Chondrocyte (in vitro differentiated cells): ENCODE measurements at places on chromosomes 2 and 18. TPM values are rescaled to one million over a fixed set of nuclear protein-coding genes. Genes with fewer than 3 reads are reported as not detected.
A peak's percentile ranks its signal among the peaks of the same experiment; 100 is the strongest.

GRCh38 chr2:162521871-162522650, 178.1 kb downstream of the GCA start:
- DNase-seq, result no peak
- no peaks in the 10 kb centered on the region for H3K36me3 ChIP-seq
- no peak overlapping the region for H3K4me3 ChIP-seq
- no peak overlapping the region for H3K27ac ChIP-seq
- peaks cover 8% of the 10 kb centered on the region for H3K27me3 ChIP-seq
- H3K4me1 ChIP-seq, result no peaks in the 10 kb centered on the region

- H3K4me1 ChIP-seq, result no peaks in the 10 kb centered on the region
- no peak overlapping the region for H3K27ac ChIP-seq
- H3K27me3 ChIP-seq, result peaks cover 39% of the 10 kb centered on the region
- H3K36me3 ChIP-seq, result no peaks in the 10 kb centered on the region
- no peak for DNase-seq
- no peak overlapping the region for H3K4me3 ChIP-seq
Observed at GRCh38 chr2:130762031-130762909, 6.9 kb downstream of the AMER3 start.

- peaks cover 3% of the 10 kb centered on the region for H3K4me1 ChIP-seq
- H3K4me3 ChIP-seq, result no peak overlapping the region
- no peak overlapping the region for H3K27ac ChIP-seq
- H3K36me3 ChIP-seq, result peaks cover 11% of the 10 kb centered on the region
- H3K27me3 ChIP-seq, result peaks cover 40% of the 10 kb centered on the region
Observed at GRCh38 chr2:68404164-68404563, 39.1 kb downstream of the PLEK start.

DNA sequence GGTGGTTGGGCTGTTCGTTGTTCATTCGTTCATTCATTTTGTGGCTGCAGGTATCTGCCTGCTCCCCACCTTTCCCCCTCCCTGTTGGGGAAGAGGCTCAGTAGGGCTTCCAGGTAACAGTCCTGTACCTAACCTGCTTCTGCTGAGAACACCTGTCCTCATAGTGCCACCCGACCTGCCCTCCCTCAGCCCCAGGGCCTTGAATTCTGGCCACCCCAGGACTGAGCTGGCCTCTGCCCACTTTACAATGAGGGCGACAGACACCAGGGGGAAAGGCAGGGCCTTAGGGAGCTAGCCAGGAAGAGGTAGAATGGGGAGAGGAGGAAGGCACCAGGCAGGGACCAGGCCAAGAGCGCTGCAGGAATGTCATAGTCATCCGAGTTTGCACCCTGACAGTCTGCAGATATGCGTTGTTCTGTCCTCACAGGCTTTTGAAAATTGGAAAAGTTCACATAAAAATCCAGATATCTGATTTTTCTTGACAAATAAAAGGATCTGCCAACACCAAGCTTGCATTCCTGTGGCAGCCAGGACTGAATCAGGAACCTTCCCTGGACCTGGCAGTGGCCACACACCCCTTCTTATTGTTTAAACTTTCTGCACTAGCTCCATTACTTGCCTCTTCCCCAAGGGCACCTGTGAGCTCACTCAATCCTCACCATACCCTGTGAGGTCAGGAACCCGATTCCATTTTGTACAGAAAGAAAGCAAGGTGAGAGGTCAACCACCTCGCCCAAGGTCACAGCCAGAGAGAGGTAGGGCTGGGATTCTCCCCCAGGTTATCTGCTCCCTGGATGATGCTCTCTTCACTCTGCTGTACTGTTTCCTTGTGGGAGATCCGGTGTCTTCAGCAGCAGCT, 35.3 kb upstream of the MRPL33 start:
- no peaks in the 10 kb centered on the region for H3K27me3 ChIP-seq
- H3K4me3 ChIP-seq, result no peak overlapping the region
- H3K36me3 ChIP-seq, result peaks cover 3% of the 10 kb centered on the region
- peaks cover 4% of the 10 kb centered on the region for H3K4me1 ChIP-seq
- H3K27ac ChIP-seq, result no peak overlapping the region

- H3K27ac ChIP-seq, result no peak overlapping the region
- peaks cover 11% of the 10 kb centered on the region for H3K4me1 ChIP-seq
- H3K4me3 ChIP-seq, result no peak overlapping the region
- no peaks in the 10 kb centered on the region for H3K27me3 ChIP-seq
Observed at GRCh38 chr18:43931439-43931838, 654.1 kb upstream of the SYT4 start.

GRCh38 chr2:173184031-173185004, 108.7 kb downstream of the MAP3K20 start:
- H3K4me3 ChIP-seq, result no peak overlapping the region
- H3K4me1 ChIP-seq, result peaks cover 57% of the 10 kb centered on the region
- H3K27ac ChIP-seq, result peak overlapping the region; percentile 98
- no peak for DNase-seq
- H3K27me3 ChIP-seq, result no peaks in the 10 kb centered on the region
- peaks cover 3% of the 10 kb centered on the region for H3K36me3 ChIP-seq

DNA sequence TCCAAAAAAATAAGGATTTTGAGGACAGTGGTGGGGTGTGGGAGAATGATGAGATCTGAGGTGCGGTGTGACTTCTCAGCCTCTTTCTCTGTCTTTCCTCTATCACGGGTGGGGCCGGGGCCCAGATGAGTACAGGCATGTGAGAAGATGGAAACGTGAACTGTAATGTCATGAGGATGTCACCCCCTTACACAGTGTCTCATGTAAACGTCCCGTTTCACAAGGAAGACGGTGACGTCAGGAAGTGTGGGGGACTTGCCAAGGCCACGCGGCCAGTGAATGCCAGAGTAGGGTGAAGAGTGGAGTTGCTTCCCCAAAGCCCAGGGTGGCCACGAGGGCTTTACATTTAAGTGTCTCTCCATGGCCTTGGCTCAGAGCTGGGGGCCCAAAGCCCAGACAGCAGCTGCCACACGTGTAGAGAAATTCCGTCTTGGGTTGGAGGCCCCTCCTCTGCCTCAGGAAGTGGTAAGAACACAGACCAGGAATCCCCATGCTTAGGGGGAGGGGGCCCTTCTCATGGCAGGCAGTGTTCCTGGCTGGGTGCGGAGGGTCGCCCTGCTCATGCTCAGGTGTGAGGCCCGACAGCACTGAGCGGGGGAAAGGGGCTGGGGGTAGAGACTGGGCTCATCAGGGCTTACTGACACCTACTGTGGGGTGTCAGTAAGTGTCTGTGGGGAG, 80.9 kb upstream of the SMAD7 start:
- H3K27ac ChIP-seq, result no peak overlapping the region
- H3K4me3 ChIP-seq, result no peak overlapping the region
- H3K4me1 ChIP-seq, result no peaks in the 10 kb centered on the region
- H3K36me3 ChIP-seq, result peaks cover 5% of the 10 kb centered on the region
- H3K27me3 ChIP-seq, result no peaks in the 10 kb centered on the region

- DNase-seq, result no peak
- H3K4me3 ChIP-seq, result no peak overlapping the region
- peaks cover 21% of the 10 kb centered on the region for H3K36me3 ChIP-seq
- peaks cover 20% of the 10 kb centered on the region for H3K4me1 ChIP-seq
- H3K27me3 ChIP-seq, result no peaks in the 10 kb centered on the region
- H3K27ac ChIP-seq, result no peak overlapping the region
Observed at GRCh38 chr2:46612675-46613074, 133.3 kb downstream of the TMEM247 start.

GRCh38 chr2:240519396-240520129, 38.2 kb downstream of the ANKMY1 start:
- H3K4me3 ChIP-seq, result no peak overlapping the region
- peaks cover 20% of the 10 kb centered on the region for H3K36me3 ChIP-seq
- no peaks in the 10 kb centered on the region for H3K27me3 ChIP-seq

GRCh38 chr18:7755753-7756475, 188.8 kb downstream of the PTPRM start:
- H3K4me1 ChIP-seq, result peaks cover 59% of the 10 kb centered on the region
- no peaks in the 10 kb centered on the region for H3K27me3 ChIP-seq
- no peak overlapping the region for H3K4me3 ChIP-seq
- DNase-seq, result no peak
- no peak overlapping the region for H3K27ac ChIP-seq
- H3K36me3 ChIP-seq, result no peaks in the 10 kb centered on the region

DNA sequence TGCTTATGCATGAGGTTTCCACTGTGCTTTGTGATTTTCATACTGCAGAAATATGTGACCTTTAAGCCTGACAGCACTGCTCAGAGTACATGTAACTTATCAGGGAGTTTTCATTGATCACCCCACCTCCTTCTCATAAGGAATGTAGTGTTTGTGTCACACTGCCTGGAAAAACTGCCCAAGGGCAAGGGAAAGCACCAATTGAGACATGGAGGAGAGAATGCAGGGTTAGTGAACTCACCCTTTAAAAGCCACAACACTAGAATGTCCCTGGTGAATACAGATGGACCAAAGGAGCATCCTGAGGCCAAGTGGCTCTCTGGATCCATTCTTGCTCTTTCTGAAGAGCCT, 147.2 kb upstream of the SPATS2L start:
- no peaks in the 10 kb centered on the region for H3K27me3 ChIP-seq
- no peak for DNase-seq
- H3K4me3 ChIP-seq, result no peak overlapping the region
- no peaks in the 10 kb centered on the region for H3K36me3 ChIP-seq

GRCh38 chr2:113171334-113172075, 2.3 kb upstream of the PSD4 start:
- H3K27ac ChIP-seq, result no peak overlapping the region
- H3K36me3 ChIP-seq, result no peaks in the 10 kb centered on the region
- H3K4me3 ChIP-seq, result no peak overlapping the region
- H3K27me3 ChIP-seq, result no peaks in the 10 kb centered on the region
- no peaks in the 10 kb centered on the region for H3K4me1 ChIP-seq

Gene TRAPPC12
- 71.0 to 92.9 TPM (median 73.3 TPM) in 3 replicates for total RNA-seq

Gene ANKRD30B
- total RNA-seq, result not detected in 3 replicates

Gene OTOS
- not detected in 3 replicates for total RNA-seq

Gene RNU2-63P
- total RNA-seq, result 2.7 TPM in 1 of 3 replicates, not detected in the others

Gene VWC2L
- not detected in 3 replicates for total RNA-seq

Gene CXCR1
- not detected in 3 replicates for total RNA-seq
